K562 (cell line): ENCODE measurements at places on chromosomes 7 and 10.

- no peak for DNase-seq
These were observed 529.9 kb downstream of the XPNPEP1 start for GRCh38 chr10:109393425-109393824.

DNA sequence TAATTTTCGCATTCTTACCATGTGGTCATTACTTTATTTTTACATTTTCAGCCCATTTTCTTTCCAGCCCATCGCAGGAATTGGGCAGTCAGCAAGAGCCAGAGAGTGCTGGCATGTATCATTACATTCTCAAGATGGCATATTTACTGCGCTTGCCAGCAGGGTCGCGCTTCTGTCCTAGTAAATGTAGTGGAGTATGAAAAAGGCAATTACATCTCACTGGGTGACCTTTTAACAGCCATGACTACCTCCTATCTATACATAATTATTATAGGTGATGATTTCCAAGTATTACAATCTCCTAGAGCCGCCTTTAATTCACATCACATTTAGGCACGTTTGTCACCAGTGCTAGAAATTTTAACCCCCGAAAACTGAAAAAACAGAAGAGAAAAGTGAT is 433.7 kb upstream of the MGMT start:
- no peak for DNase-seq

DNA sequence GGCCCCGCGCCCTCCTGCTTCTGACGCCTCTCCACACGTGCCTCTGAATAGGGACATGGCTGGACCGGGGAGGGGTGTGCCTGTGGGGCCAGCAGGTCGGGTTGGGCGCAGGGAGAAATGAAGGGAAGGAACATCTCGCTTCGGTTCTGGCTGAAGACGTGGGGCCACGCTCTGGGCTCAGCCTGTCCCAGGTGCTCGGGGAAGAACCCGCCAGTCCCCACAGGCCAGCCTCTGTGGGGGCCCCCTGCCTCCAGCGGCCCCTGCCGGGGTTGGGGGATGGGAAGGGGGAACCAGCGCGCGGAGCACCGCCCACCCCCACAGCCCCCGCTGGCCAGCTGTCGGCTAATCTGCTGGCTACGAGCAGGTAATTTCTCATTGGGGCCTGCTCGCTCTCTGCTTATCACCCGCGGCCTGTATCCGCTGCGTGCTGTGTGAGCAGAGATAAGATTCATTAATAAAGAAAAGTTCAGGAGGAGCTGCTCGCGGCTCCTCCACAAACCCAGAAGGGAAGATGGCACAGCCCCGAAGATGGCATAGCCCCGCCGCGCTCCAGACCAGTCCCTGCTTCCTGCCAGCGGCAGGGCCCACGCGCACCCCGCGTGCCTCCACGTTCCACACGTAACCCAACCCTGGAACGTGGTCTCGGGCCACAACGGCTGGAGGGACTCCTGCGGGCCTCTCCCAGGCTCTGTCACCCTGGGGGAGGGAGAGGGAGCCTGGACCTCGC is 186.2 kb downstream of the ELFN1 start:
- peak; percentile 92 for DNase-seq

DNA sequence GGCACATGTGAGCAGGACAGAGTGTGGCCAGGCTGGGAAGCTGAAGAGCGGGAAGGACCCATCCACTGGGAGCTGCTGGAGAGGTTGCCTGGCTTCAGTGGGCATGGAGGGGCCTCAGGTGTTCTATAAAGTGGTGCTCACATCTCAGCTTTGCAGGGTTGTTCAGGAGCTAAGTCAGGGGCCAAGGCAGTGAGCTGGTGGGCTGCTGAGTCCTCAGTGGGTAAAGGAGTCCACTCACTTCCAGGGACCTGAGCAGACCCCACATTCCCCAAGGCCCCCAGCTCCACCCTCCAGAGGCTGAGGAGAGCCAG is 28.8 kb upstream of the C10orf53 start:
- no peak for DNase-seq

DNA sequence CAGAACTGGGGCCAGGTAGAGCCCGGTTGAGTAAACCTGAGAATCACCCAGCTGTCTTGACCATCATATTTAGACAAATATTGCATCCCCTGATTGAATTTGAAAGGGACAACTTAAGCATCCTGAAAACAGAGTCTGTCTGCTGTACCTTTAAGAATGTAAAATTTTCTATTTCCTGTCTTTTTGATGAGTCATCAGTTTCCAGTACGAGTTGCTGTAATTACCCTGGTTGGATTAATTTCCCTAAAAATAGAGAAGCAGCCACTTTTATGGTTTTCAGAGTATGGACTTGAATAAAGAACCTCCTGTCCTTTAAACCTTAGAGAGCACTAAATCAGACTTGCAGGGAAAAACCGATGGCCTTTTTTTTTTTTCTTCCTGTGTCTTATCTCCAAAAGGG is 164.6 kb upstream of the SH2B2 start:
- DNase-seq, result peak; percentile 34

- DNase-seq, result no peak
These were observed 170.9 kb downstream of the PARD3 start for GRCh38 chr10:34644224-34644623.

DNA sequence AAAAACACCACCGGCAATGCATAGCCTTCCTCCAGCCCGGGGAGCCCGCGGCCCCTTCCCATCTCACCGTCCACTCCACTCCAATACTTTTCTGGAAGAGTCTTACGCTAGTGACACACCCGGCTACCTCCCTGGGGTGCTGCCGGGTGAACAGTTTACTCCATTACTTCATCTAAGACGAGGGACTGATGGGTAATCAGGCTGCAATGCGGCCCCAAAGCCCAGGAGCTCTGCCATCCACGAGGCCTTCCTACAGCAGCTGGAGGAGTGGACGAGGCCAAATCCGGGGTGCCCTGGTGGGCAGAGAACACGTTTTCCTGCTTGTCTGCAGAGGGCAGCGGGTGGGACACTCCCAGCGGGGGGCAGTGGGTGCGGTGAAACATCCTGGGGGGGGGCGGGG is 356.2 kb upstream of the SHH start:
- DNase-seq, result no peak

- no peak for DNase-seq
These were observed 64.5 kb downstream of the VWA2 start for GRCh38 chr10:114303556-114303955.

GRCh38 chr7:24604630-24605029 is 31.4 kb downstream of the PALS2 start:
- DNase-seq, result no peak

DNA sequence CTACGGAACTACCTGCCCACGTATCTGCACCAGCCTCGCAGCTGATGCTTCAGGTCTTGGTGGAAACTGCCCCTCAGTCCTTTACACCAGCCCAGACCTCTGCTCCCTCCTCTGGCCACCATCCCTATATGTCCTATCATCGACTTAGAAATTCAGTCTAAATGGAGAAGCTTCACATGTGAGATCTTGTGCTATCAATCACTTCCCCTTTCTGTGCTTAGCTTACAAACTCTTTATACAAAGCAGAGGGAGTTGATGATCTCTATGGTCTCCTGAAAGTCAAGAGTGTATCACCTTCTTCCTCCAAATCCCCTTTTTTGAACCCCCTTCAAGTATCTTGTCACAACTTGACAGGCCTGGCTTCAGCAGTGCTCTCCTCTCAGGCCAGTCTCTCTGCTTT is 30.7 kb downstream of the ZNF777 start:
- no peak for DNase-seq

DNA sequence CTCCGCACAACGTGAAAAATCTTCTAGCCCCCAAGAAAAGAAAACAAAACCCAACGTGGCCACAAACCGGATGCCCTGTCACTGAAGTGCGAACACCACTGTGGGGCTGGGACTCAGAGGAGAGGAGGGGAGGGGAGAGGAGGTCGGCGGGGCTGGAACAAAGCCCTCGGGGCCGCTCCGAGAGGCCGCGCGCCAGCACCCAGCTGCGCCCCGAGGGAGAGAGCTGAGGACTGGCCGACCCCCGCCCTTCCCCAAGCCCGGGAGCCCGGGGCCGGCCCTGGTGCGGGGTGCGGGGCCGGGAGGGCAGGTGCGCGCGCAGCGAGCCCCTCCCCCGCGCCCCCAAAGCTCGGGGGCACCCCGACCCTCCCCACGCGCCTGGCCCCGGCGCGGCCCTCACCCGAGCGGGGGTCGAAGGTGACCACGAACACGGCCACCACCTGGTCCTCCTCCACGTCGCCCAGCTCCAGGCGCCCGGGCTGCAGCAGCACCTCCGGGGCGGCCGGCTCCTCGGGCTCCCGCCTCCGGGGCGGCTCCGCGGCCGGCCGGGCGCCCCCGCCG is 398 bp downstream of the DENND11 start:
- peak; percentile 71 for DNase-seq

- no peak for DNase-seq
These were observed 26.1 kb downstream of the DIP2C start for GRCh38 chr10:663466-663751.
